ENCODE measurements at places on chromosomes 12 and 14.

- DNase-seq = no peak
These were observed 61.5 kb upstream of the SINHCAF start for GRCh38 chr12:31387466-31387865.

DNA sequence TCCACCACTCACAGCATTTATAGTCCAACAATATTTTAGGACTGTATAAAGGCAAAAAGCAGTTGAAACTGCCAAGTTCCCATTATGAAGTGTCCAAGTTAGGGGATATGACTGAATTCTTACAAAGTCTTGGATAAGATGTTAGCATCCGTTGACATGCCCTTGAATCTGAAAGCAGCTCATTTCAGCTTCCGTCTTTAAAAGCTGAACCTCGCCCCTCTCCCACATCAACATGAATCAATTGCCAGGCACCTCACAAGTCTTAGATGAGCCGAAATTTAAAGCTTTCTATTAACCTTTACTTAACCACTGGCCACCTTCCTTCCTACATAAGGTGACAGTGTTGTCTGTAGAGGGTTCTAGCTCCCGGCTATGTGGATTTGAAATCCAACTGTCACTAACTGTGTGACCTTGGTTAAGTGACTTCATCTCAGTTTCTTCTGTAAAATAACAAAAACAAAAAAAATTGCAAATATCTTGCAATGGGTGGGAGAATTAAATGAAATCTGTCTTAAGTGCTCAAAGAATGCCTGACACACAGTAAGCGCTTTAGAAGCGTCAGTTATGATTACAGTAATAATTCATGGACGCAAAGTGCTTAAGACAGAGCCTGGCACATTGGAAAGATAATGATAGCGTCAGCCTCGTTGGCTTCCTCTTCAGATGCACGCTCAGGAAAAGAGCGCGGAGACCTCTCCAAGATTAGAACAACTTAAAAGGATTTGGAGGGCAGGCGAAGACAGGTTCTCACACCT, 1.2 kb downstream of the PPP1CC start:
- DNase-seq = no peak

- no peak for DNase-seq
These were observed 24.5 kb upstream of the BCL11B start for GRCh38 chr14:99296517-99296916.

DNA sequence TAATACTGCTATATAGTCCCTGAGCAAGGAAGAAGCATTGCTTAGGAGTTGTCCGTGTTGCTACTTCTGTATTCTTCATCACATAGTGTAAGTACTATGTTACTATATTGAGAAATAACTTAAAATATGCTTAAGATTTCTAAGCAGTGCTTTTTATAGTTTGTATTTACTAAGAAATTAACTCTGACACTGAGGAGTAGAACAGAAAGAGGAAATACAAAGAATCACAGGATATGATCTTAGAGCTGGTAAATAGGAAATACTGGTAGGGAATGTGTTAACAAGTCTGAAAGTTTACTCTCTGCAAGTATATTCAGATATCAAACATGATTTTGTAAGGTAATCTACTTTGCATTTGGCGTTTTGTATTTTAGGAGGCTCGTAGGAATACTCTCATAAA, 15.5 kb downstream of the XPOT start:
- DNase-seq = no peak

GRCh38 chr12:48973531-48973930, 2.0 kb upstream of the WNT10B start:
- DNase-seq = no peak

DNA sequence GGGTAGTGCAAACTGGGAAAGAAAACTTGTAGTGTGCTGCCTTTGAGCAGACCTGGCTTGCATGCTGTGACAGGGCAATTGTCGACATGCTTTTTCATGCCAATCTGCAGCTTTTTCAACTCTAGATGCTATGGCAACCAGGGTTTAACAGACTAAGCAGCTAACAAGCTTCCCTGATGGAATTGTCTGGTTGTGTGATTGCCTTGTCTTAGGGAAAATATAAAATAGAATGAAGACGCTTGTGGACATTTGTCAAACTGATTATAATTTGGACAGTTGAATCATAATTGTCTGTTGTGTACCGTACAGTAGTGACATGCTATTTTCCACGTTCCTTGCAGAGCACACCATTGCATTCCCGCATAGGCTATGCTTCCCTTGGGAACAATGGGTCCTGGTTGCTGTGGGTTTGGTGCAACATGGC, 113.0 kb downstream of the FOXG1 start:
- DNase-seq = no peak

DNA sequence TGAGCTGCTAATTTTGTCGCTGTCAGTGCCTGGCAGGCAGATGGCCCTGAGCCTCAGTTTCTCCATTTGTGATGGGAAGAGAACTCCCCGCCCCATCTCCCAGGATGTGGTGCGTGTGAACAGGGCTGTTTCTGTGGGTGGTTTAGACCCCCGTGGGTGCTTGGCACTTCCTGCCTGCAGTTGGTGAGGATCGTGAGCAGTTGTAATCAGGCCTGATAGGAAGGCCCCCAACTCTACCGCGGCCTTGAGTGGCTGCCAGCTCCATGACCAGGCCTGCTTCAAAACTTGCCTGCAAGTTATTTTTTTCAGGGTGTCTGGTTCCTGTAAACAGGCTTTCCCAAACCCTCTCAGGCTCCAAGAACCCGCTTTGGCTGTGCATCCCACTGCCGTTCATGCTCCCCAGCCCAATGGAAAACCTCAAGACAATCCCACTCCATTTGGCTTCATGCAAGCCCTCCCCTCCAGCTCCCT, 138.4 kb downstream of the ZFP36L1 start:
- no peak for DNase-seq

- no peak for DNase-seq
These were observed 49.2 kb downstream of the FBXW8 start for GRCh38 chr12:116959845-116960514.

GRCh38 chr14:103126873-103127304, 3.6 kb downstream of the TNFAIP2 start:
- peak; percentile 71 for DNase-seq

DNA sequence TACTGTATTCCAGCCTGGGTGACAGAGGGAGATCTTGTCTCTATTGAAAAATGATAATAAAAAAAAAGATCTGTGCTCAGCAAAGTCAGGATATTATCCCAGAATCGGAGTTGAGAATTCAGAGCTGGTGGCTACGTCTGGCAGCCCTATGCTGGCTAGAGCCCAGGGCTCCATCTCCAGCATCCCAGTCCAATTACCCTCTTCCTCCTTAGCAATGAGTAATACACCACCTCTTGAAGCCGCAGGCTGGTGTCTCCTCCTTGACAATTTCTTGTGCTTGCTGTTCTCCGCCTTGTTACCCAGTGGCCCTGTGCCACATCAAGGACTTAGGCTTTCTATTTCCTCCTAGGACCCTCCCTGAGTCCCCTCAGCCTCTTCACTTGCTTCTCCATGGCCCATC, 38.4 kb upstream of the DDX11 start:
- no peak for DNase-seq

- no peak for DNase-seq
These were observed 12.0 kb downstream of the CLSTN3 start for GRCh38 chr12:7142056-7142644.

DNA sequence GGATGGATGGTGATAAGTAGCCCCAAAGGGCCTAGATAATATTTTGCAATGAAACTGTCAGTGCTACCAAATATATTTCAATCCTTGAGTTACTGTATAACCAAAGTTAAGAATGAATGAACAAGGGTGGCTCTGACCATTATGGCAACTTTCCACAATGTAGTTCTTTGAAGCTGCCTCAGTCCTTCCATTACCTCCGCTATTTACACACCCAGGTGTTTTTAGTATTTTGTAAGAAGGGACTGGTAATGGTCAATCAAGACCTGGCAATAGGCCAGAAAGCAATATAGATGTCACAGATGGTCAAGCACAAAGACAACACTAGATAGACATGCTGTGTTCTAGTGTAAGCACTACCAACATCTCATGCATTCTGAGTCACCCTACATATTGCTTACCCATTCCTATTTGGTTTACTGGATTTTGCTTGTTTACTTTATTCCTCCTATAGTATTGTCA, 16.3 kb downstream of the DUSP16 start:
- no peak for DNase-seq

GRCh38 chr14:99261912-99262787, 9.8 kb downstream of the BCL11B start:
- DNase-seq = no peak

GRCh38 chr12:52603314-52603713, 2.1 kb upstream of the KRT72 start:
- no peak for DNase-seq

GRCh38 chr14:103847451-103848174, at the start of gene PPP1R13B:
Gene PPP1R13B, minus strand, starts transcription at chr14:103847575. Its CDS starts 268 bp downstream, at chr14:103847307.
- DNase-seq = peak; percentile 92

DNA sequence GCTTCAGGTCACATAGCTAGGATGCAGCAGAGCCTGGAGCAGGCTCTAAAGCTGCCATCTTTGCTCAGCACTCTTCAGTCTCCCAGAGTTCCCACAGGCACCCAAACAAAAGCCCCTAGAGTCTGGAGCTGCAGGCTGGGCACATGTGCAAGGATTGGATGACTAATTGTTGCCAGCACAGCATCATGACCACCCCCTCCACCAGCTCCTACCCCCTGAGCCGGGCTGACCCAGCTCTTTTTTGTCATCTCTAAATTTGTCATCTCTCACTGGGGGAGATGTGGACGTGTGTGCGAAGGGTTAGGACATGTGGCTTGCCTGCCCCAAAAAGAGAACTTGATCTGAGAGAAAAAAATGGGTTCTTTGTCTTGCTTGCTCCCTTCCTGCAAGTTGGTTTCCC, 4.3 kb upstream of the MMP19 start:
- no peak for DNase-seq

GRCh38 chr12:114238808-114239207, 167.1 kb downstream of the TBX5 start:
- DNase-seq = no peak

DNA sequence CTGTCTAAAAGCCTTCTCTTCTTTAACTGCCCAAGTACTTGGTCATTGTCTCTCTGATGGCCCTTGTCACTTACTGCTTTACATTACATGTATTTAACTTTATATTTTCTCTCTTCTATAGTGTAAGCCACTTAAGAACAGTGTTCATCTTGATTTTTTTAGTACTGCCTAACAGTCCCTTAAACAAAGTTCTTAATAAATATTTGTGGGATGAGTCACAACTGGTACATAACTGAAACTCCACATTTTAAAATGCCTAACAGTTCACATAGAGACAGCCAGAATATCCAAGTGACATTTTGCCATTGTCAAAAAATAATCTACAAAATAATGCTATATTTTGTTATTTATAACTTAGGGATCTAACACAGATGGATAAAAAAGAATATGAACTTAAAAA, 146.6 kb downstream of the STXBP6 start:
- DNase-seq = no peak

GRCh38 chr12:32105986-32106516, 596 bp upstream of the BICD1 start:
- DNase-seq = no peak

DNA sequence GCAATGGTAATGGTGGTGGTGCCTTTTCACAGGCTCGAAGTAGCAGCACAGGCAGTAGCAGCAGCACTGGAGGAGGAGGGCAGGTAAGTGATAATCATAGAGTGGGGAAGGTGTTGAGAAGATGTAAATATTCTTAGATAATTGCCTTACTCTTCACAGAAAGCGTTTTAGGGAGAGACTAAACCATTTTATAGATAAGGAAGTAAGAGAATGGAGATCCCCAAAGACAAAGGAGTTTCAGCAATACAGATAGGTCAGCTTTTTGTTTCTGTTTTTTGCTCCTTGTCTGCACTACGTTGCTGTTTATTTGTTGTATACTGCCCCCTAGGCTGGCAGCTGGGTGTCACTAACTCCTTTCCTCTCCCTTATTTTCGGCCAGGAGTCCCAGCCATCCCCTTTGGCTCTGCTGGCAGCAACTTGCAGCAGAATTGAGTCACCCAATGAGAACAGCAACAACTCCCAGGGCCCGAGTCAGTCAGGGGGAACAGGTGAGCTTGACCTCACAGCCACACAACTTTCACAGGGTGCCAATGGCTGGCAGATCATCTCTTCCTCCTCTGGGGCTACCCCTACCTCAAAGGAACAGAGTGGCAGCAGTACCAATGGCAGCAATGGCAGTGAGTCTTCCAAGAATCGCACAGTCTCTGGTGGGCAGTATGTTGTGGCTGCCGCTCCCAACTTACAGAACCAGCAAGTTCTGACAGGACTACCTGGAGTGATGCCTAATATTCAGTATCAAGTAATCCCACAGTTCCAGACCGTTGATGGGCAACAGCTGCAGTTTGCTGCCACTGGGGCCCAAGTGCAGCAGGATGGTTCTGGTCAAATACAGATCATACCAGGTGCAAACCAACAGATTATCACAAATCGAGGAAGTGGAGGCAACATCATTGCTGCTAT, 2.0 kb downstream of the SP1 start:
- peak; percentile 28 for DNase-seq

GRCh38 chr12:1795221-1795784, 25.1 kb upstream of the LRTM2 start:
- DNase-seq = no peak

- DNase-seq = no peak
These were observed 48.2 kb downstream of the AREL1 start for GRCh38 chr14:74664717-74665116.

- no peak for DNase-seq
These were observed 732 bp downstream of the ZNF664 start for GRCh38 chr12:123973552-123974341.

DNA sequence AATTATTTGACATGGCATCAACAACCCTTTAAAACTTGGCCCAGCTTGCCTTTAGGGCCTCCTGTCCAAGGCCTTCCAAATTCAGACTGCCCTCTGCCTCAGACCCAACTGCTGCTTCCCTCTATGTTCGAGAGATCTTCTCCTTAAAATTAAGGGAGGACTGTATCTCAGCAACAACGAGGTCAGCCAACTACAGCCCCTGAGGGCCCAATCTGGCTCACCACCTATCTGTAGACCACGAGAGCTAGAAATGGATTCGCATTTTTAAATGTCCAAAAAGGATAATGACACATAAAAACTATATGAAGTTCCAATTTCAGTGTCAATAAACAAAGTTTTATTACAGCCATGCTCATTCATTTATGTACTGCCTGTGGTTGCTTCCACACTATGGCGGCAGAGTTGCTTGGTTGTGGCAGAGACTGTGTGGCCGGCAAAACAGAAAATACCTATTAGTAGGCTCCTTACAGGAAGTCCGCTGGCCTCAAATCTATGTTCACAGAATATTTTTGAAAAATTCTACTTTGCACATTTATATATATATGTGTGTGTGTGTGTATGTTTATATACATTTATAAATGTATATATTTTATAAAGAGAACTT, 1026.9 kb downstream of the BCL11B start:
- no peak for DNase-seq

- DNase-seq = peak; percentile 50
These were observed at the start of gene VSIG10 for GRCh38 chr12:118103601-118104382. Gene VSIG10, minus strand, starts transcription at chr12:118104011. Its CDS starts 340 bp downstream, at chr12:118103671.

GRCh38 chr14:93953739-93954515, 22.4 kb downstream of the ASB2 start:
- DNase-seq = no peak

Data from renal pelvis (tissue), 12 donors.